ENCODE measurements at places on chromosomes 12 and 14. TPM values are rescaled to one million over a fixed set of nuclear protein-coding genes. Genes with fewer than 3 reads are reported as not detected.
A peak's percentile ranks its signal among the peaks of the same experiment; 100 is the strongest.

ABCC9 gene
- total RNA-seq = not detected

MMP19 gene
- total RNA-seq = 0.10 TPM

SYT1 gene
- not detected for total RNA-seq

DNA sequence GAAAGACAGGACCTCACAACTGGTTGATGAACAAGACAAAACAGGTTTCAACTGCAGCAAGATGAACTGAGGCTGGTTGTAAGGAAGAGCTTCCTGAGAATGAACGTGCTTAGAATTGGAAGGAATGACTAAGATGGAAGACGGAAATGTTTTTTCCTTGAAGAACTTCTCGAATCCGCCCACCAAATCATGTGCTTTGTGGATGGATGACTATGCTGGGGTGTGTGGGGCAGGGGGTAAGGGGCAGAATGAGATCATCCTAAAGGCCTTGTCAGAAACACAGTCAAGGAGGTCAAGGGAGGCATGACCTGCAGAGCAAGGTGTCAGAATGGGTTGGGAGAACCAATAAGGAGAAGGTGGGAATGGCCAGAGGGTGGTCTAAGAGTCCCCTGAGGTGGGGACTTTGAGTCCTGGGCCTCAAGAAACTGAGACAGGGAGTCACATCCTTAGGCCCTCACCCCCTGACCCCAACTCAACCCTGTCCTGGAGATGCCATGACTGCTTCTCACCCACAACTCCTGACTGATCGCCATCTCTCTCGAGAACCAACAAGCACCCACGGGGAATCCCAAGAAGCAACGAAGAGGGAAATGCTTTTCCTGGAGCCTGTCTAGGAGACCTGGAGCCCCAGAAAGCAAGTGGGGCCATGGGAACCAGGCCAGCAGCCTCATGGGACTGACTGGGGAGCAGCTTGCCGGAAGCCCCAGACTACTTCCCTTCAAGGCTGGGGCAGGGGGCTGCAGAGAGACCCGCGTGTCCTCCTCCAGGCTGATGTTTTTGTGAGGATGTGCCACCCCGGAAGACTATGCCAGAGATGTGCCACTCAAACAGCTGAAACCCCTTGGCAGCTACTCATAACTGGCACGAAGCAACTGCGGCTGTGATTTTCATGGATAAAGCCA lies 84.0 kb downstream of the ACTN1 start:
- no peak overlapping the region for H3K4me3 ChIP-seq
- no peak for DNase-seq
- no peaks in the 10 kb centered on the region for H3K27me3 ChIP-seq
- peaks cover 11% of the 10 kb centered on the region for H3K36me3 ChIP-seq
- H3K27ac ChIP-seq = no peak overlapping the region

GRCh38 chr14:105187935-105188524 lies 6.9 kb upstream of the NUDT14 start:
- H3K4me3 ChIP-seq = no peak overlapping the region
- H3K27ac ChIP-seq = no peak overlapping the region
- peaks cover 4% of the 10 kb centered on the region for H3K4me1 ChIP-seq
- no peaks in the 10 kb centered on the region for H3K27me3 ChIP-seq
- no peak for DNase-seq
- no peaks in the 10 kb centered on the region for H3K36me3 ChIP-seq

DNA sequence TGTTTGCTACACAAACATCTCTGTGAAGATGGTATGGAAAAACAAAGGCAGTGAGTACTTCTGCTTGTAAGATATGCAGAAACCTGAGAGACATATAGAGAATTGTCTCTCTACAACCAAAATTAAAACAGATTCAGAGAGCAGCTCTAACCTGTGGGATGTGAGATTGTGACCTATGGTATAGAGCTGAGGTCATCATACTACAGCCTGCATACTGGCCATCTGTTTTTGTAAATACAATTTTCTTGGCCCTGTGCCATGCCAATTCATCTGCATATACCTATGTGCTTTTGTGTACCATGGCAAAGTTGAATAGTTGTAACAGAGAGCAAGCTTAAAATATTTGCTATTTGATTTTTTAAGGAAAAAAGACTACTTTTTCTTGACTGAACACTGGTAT lies 99.6 kb downstream of the LMO3 start:
- no peak for DNase-seq
- no peaks in the 10 kb centered on the region for H3K36me3 ChIP-seq
- no peak overlapping the region for H3K27ac ChIP-seq
- H3K4me3 ChIP-seq = no peak overlapping the region
- no peaks in the 10 kb centered on the region for H3K4me1 ChIP-seq

GRCh38 chr14:104244221-104245011 lies 106.0 kb downstream of the KIF26A start:
- no peak for DNase-seq
- no peaks in the 10 kb centered on the region for H3K4me1 ChIP-seq
- no peaks in the 10 kb centered on the region for H3K27me3 ChIP-seq

DNA sequence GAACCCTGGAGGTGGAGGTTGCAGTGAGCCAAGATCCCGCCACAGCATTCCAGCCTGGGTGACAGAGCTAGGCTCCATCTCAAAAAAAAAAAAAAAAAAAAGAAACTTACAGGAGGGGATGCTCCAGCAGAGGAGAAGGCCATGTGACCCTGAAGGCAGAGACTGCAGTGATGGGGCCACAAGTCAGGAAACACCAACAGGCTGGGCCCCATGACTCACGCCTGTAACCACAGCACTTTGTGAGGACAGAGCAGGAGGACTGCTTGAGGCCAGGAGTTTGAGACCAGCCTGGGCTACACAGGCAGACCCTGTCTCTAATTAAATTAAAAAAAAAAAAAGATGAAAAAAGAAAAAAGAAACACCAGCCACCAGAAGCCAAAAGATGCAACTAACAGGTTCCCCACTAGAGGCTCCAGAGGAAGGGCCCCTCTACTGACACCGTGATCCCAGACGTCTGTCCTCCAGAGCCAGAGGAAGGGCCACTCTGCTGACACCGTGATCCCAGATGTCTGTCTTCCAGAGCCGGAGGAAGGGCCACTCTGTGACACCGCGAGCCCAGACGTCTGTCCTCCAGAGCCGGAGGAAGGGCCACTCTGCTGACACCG lies 9.1 kb upstream of the GLT1D1 start:
- H3K4me3 ChIP-seq = no peak overlapping the region
- no peak overlapping the region for H3K27ac ChIP-seq
- H3K27me3 ChIP-seq = peaks cover 7% of the 10 kb centered on the region

DNA sequence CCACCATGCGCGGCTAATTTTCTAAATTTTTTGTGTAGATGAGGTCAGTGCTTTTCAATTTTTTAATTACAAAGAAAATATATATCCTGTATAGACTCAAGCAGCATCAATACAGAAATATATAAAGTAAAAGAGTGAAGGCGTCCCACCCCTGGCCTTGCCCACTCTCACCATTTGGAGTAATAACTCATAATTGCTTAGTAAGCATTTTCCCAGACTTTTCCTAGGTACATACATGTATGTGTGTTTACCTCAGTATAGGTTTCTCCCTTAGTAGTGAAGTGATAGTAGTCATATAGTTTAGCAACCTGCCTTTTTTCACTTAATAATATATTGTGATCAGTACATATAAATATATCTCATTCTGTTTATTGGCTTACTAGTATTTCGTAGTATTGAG lies 200.1 kb downstream of the NUBPL start:
- H3K36me3 ChIP-seq = peaks cover 5% of the 10 kb centered on the region
- H3K4me1 ChIP-seq = no peaks in the 10 kb centered on the region
- H3K4me3 ChIP-seq = no peak overlapping the region
- no peak for DNase-seq
- no peak overlapping the region for H3K27ac ChIP-seq
- no peaks in the 10 kb centered on the region for H3K27me3 ChIP-seq

- H3K4me3 ChIP-seq = no peak overlapping the region
- H3K27ac ChIP-seq = no peak overlapping the region
- H3K27me3 ChIP-seq = peaks cover 3% of the 10 kb centered on the region
- no peak for DNase-seq
- H3K36me3 ChIP-seq = no peaks in the 10 kb centered on the region
- no peaks in the 10 kb centered on the region for H3K4me1 ChIP-seq
Measured at GRCh38 chr12:95653771-95654546, 102.7 kb upstream of the USP44 start.

DNA sequence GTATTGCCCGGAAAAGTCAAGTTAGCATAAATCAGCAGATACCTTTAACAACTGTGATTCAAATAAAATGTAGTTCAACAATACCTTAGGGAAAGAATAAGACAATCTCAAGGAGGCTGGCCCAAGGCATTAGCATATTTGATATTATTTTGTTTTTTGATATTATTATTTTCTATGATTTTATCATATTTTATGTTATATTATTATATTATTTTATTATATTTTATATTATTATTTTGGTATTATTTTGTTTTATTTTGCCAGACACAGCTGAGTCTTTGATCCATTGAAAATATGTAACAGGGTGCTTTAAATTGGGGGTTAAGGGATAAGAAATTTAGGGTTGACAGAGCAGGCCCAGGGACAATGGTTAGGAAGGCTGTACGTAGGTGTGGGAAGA lies 607.9 kb upstream of the USP15 start:
- no peak overlapping the region for H3K27ac ChIP-seq
- H3K4me1 ChIP-seq = no peaks in the 10 kb centered on the region
- no peak for DNase-seq
- no peaks in the 10 kb centered on the region for H3K27me3 ChIP-seq
- no peaks in the 10 kb centered on the region for H3K36me3 ChIP-seq

GRCh38 chr12:52320784-52321400 lies at the start of gene KRT83:
TSS of gene KRT83 (minus strand) at chr12:52321398. CDS start at chr12:52321335, 63 bp downstream.
- no peaks in the 10 kb centered on the region for H3K4me1 ChIP-seq
- no peak for DNase-seq
- no peak within 1 kb of the TSS for H3K4me3 ChIP-seq
- H3K27ac ChIP-seq = no peak within 1 kb of the TSS

DNA sequence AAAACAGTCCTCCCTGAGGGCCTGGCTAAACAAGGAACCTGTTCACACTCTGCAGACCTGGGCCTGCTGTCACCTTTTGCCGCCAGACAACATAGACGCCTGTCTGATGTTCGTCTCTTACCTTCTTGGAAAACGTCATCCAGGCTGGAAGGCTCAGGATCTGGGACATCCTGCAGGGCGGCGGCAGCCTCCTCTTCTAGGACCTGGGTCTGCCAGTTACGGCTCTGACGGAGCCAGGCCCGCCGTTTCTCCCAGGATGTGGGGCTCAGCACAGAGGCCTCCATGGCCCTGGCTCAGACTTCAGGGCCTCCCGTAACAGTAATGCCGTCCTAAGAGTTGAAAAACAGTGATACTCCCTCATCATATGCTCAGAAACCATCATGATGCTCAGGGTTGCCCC lies 10.3 kb downstream of the TESPA1 start:
- no peak for DNase-seq
- no peaks in the 10 kb centered on the region for H3K27me3 ChIP-seq
- H3K4me1 ChIP-seq = peaks cover 89% of the 10 kb centered on the region
- H3K4me3 ChIP-seq = no peak overlapping the region

GRCh38 chr14:104778694-104779331 lies 16.7 kb downstream of the AKT1 start:
- no peak for DNase-seq
- H3K27ac ChIP-seq = no peak overlapping the region
- H3K4me3 ChIP-seq = no peak overlapping the region
- no peaks in the 10 kb centered on the region for H3K4me1 ChIP-seq

DNA sequence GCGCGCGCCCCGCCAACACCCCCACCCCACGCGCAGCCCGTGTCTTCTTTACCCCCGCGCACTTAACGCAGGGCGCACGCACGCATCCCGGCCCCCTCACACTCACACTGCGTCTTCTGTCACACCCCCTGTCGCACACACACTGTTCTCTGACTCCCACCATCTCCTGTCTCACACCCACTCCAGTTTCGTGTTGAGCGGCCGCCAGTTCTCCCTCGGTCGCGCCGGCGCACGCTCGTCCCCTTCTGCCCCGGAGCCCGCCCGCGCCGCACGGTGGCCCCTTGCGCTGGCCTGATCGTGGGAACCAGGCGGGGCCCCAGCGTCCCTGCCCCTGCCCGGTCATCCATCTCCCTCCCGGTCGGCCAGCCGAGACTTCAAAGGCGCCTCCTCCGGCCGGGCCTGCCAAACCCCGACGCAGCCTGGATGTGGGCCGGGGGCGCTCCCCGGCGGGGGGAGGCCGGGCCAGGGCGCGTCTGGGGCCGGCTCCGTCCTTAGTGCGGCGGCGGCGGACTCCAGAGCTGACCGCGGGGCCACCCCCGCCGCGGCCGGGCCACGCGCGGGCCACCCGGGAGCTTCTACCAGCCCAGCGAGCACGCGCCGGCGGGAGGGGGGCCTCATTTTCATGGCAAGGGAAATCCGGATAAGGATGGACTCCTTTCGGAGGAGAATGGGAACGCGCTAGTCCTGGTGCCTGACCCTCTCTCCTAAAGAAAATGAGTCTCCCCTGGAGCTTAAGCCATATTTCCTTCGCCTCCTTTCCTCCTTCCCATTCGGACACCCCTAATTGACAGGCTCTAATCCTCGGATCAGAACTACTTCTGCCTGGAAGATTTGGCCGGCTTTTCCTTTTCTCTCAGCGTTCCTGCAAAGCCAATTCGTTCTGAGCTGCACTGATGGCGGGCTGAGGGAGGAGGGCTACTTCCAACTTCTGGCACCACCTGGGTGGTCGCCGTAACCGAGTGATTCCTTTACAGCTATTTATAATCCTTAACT lies 82.0 kb upstream of the HMGA2 start:
- peaks cover 11% of the 10 kb centered on the region for H3K4me1 ChIP-seq
- H3K4me3 ChIP-seq = peak overlapping the region; percentile 70
- no peak overlapping the region for H3K27ac ChIP-seq

DNA sequence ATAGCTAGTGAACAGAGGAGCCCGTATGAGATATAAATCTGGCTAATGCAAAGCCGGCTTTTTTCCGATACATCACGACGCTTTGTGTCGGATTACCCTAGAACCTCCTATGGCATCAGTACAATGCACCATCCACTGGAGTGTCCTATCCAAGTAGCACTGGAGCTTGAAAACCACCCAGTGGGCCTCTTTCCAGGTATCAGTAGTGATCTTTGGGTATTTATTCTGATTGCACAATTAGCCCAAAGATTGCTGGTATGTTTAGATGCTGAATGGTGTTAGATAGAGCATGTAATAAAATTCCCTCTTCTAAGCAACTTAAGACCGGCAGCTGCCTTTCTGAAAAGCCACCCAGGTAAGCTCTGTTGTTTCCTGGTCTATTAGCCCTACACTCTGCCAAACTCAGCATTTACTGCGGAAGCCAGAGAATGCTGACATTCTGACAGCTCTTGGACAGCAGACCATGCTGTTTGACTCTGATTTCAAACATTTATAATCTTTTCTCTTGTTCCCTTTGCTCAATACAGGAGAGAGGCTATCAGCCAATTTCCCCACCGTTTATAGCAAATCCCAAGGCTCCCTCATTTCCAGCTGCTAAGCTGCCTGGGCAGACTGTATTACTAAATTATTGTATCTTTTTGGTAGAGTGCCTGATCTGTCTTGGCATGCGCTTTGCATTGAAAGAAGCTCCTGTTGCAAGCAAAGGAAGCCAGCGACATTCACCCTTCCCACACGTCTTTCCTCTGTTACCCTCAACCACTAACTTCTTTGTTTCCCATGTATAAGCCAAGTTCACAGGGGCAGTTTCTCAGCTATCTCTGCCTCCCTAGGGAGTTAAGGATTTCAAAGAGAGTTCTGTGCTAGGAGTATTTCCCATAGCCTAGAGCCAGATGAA lies 388.3 kb upstream of the GARIN6 start:
- H3K27ac ChIP-seq = no peak overlapping the region
- no peaks in the 10 kb centered on the region for H3K36me3 ChIP-seq
- H3K4me3 ChIP-seq = no peak overlapping the region
- no peaks in the 10 kb centered on the region for H3K4me1 ChIP-seq
- H3K27me3 ChIP-seq = no peaks in the 10 kb centered on the region

- no peak overlapping the region for H3K4me3 ChIP-seq
- no peak overlapping the region for H3K27ac ChIP-seq
- H3K4me1 ChIP-seq = no peaks in the 10 kb centered on the region
- no peaks in the 10 kb centered on the region for H3K27me3 ChIP-seq
- H3K36me3 ChIP-seq = no peaks in the 10 kb centered on the region
Measured at GRCh38 chr14:85195872-85196477, 334.0 kb upstream of the FLRT2 start.

Data from activated naive CD4-positive, alpha-beta T cell treated with anti-CD3 and anti-CD28 coated beads for 36 hours (primary cell).